Large intestine (tissue), 12 donors: ENCODE measurements at places on chromosomes 2 and 18.

DNA sequence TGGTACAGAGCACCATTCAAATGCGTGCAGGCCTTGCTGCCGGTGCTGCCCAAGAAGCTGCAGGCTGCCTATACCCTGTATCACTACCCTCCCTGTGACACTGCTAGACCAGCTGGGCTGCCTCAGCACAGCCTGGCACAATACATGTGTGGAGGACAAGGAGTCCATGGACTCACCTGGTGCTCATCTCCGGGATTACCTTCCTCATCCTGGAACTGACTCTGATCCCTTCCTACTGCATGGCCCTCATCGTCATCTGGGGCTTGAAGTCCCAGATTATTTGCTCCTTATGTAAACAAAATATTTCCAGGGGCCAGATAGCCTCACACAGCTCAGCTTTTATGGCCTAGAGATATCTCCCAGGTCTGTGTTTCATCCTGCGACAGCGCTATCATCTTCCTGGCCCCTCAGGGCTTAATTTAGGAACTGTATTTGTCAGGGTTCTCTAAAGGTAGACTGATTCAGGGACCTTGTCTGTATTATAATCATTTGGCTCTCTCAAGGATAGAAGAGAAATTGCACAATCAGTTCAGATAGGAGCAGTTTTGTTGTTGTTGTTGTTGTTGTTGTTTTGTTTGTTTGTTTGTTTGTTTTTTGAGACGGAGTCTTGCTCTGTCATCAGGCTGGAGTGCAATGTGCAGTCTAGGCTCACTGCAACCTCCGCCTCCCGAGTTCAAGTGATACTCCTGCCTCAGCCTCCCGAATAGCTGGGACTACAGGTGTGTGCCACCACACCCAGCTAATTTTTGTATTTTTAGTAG is 42.9 kb downstream of the WDR75 start:
- DNase-seq = peak; percentile 61

GRCh38 chr18:46646468-46646867 is 10.6 kb downstream of the LOXHD1 start:
- no peak for DNase-seq

- DNase-seq = no peak
Observed at GRCh38 chr2:126836761-126837679, 61.7 kb upstream of the TEX51 start.

DNA sequence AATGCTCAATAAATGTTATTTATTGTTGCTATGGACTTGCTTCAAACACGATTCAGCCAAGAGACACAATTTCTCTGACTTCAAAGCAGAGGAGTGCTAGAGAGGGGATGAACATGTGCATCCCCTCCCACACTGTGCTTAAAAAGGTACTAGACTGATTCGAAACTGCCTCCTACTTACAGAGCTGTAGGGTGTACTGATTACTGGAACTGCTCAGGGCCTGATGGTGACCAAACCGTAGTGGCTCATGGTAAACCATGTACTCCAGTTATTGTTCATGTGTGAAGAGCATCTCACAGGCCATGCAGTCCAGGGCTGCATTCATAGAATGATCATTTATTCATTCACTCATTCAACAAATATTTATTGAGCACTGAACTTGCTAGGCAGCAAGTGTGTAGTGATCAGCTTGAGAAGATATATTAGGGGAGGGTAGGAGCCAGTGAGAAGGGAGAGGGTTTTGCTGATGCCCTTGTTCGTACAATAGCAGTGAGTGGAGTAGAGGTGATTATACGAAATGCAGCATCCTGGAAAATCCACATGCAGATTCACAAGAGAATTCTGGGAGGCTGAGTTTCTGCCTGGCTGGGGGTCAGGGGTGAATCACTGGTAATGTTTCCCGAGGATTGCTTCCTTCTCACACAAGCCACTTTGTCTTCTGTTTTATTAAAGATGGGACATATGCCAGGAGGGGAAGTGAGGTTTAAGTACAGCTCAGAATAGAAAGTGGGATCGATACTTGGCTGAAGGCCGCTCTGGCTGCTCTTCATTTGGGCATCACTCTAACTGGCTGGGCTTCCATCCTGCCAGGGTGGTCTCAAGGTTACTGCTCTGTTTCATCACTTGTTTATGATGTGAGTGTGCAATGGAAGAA is 245.4 kb downstream of the RAD51AP2 start:
- DNase-seq = no peak

DNA sequence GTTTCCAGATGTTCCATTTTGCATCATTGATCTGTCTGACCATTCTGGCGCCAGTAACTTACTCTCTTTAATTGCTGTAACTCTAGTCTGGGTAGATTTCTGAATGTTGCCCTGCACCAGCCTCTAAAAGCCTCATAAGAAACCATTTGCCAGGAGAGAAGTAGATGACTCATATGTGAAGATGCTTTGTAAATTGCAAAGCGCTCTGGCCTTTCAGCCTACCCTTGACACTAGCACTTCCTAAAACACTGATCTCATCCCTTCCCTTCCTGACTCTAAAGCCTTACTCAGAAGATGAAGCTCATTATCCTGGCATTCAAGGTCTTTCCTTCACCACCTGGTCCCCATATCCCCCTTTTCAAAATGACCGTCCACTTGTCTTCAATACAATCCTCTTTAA is 193.2 kb upstream of the MEX3C start:
- no peak for DNase-seq

DNA sequence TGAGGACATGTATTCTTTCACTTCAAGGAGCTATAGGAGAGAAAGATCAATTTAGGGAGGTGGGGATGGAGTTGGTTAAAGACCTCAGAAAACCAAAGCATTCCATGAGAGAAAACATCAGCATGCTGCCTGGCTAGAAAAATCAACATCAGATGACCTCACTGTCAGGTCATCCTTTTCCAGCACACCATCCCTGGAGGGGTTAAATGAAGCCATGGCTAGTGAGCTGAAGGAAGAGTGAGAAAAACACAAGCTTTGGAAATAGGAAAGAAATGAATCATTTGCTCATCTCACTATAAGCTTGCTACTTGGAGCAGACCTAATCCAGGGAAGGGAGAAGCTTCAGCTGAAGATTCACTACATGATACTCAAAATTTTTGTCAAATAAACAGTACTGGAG is 109.5 kb upstream of the ITGB6 start:
- no peak for DNase-seq

- peak; percentile 78 for DNase-seq
Observed at GRCh38 chr2:216664593-216665034, 30.7 kb downstream of the IGFBP5 start.

DNA sequence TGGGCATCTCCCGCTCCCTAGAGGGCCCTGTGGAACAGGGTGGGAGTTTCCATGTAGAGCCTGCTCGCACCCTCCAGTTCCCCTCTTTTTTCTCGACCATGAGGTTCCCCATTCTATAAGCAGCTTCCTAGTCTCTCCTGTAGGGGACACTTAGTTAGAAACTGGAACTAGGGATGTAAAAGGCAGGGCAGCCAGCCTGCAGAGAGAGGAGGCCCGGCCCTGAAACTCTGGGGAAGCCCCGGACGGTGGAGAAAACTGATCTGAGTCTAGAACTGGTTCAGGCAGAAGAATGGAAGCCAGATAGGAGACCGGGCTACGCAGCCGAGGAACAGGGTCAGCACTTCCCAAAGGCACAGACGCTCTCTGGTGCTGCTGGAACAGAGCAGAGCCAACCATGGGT is 51.6 kb upstream of the ATG16L1 start:
- DNase-seq = no peak

DNA sequence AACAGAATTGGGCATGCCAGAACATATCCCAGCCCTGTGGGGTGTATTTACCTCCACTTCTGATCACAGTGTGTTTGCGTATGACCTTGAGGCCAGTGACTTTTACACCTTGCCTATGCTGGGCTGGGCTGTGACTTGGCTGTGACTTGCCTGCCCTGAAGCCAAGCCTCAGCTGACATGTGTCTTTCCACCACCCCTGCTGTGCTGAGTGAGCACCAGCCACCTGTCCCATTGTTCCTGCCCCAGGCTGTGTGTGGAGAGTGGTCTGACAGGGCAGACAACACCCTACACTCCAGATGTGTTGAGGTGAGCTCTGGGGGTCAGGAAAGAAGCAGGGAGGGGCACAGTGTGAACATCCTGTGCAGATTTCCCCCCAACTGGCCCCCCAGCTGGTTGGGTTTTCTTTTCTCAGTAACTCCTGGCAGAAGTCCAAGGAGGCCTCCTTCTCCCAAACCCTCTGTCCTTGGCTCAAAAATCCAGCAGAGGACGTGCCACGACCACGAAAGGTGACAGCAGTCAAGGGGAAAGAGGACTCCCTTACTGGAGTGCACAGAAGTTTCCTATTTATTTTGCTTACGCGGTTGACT is 5.1 kb upstream of the STEAP3 start:
- peak; percentile 17 for DNase-seq

- no peak for DNase-seq
Observed at GRCh38 chr2:191894681-191895147, 47.8 kb upstream of the CAVIN2 start.

DNA sequence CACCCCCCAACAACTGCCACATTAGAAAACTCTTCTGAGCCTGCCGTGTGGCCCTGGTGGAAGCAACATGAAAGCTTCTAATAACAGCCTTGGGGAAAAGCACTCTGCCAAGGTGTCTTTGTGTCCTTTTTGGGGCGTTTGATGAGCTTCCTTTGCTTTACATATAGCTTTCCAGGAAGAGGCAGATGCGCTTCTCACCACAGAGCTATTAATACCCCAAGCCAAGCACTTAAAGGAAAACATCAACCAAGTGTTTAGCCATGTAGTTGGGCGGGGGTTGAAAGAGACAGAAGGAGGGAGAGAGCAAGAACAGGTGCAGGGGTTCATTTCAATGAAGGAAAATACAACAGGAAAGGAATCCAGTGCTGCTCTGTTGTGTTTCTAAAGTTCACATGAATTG is 176.1 kb downstream of the VAPA start:
- DNase-seq = no peak

- peak; percentile 39 for DNase-seq
Observed at GRCh38 chr18:13558124-13558523, 168.2 kb downstream of the FAM210A start.

DNA sequence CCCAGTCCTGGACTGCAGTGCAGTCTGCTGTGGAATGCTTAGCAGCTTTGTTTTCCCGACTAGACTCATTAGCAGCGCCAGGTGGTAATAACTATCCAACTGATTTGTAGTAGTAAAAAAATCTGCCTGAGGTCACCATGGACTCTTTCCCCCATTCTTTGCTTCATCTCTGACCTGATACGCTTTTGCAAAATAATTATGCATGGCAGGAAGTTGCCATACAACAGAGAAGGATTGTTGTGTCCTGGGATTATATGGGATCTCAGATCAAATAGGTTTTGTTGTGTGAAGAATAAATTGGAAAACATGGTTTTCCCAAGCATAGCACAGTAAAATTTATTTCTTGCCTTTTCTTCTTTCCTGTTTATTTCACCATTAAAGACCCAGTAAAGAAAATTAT is 72.4 kb upstream of the ATP5MC3 start:
- no peak for DNase-seq

DNA sequence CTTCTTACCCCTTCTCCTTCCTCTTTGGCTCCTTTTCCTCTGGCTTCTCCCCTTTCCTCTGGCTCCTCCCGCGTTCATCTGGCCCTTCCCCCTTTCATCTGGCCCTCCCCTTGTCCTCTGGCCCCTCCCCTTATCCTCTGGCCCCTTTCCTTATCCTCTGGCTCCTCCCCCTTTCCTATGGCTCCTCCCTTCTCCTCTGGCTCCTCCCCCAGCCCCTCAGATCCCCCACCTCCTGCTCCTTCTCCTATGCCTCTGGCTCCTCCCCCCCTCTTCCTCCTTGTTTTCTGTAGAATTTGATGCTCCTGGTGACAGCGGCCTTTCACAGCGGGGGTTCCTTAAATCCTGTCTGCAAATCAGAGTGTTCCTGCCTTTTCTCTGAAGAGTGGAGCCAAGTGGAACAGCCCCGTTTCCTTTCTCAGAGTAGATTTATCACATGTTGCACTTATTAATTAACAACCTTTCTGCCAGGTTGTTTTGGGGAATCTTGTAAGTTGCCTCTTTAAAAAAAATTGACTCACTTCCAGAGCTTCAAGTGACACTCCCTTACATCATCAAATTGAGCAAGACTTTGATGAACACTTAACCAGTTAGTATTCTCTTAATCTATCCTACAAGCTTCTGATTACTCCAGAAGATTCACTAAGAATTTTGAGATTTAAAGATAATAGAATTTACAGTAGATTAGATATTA is 27.9 kb downstream of the FABP1 start:
- DNase-seq = no peak

- no peak for DNase-seq
Observed at GRCh38 chr18:77079954-77080682, 52.5 kb downstream of the MBP start.

GRCh38 chr2:98805412-98806171 is 74.7 kb upstream of the MGAT4A start:
- DNase-seq = no peak

- peak; percentile 9 for DNase-seq
Observed at GRCh38 chr2:232926431-232926939, 56.4 kb downstream of the SNORC start.

- DNase-seq = peak; percentile 19
Observed at GRCh38 chr2:198309673-198310280, 505.4 kb downstream of the PLCL1 start.

DNA sequence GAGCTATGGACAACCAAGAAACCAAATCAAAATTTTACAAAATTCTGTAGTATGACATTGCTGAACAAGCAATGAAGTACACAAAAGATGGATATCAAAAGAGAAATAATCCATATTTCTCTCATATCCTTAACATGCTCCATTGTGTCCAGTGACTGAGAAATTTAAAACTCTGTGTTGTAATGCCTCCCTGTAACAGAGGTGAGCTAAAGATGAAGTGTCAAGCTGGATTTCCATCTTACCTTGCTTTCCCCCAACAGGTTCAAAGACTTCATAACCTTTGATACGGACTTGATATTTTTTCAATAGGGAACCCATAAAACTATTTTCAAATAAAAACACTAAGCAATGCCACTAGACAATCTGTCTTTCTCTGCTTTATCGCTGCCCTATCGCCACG is 95.7 kb upstream of the SERTAD2 start:
- DNase-seq = peak; percentile 7

DNA sequence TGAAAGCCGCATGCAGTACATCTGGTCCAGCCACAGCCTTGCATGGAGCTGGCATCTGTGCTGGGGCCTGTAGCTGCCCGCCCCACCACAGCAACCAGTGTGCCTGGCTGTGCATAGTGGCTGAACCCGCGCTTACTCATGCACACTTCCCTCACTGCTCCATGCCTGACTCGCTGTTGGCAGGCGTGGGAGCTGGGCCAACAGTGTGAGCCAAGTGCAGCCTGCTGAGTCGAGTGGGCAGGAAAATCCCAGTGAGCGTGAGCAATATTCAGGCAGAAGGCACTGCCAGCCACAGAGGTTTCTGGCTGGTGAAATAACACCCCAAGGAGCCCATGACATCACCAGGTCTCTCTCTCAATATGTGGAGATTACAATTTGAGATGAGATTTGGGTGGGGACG is 1674.1 kb upstream of the TMEFF2 start:
- no peak for DNase-seq

- DNase-seq = no peak
Observed at GRCh38 chr2:227447606-227448005, 24.4 kb upstream of the AGFG1 start.

- DNase-seq = no peak
Observed at GRCh38 chr2:214451516-214452275, 40.8 kb downstream of the VWC2L start.

DNA sequence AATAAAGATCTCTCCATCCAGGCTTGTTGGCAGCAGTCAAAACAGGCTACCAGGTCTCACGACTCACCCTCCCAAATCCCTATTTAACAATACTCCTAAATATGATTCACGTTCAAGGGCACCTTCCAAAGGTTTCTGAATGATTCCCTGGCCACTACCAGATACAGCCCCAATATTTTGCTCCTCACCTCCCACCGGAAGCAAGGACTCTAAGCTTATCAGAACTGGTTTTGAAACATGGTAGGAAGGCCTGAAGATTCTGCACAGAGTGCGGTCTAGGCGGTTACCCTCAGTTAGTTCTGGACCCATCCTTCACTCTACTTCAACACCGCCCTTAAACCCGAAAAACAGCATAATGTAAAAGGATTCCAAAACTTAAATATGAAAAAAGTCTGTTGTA is 5.2 kb downstream of the PPP4R1 start:
- DNase-seq = no peak
